ENCODE measurements at places on chromosomes 5 and 9. TPM values are rescaled to one million over a fixed set of nuclear protein-coding genes. Genes with fewer than 3 reads are reported as not detected.

- no peak for DNase-seq
These were observed 232.4 kb downstream of the PCSK1 start for GRCh38 chr5:96200641-96201040.

DNA sequence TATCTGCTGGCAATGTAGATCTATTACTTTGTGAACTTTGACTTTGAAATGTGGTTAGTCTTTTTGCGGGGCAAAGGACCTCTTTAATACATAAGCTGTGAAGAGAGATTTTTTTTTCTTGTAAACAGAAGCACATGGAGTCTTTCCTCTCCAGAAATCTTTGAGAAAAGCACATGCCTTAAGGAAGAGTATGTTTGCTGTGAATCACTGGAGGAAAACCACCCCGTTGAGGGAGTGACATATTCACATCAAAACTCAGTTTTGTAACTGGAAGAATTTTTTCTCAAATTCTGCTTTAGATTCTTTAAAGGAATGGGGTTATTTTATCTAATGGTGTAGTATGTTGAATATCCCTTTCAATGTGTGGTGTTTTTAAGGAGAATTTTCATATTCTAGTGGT is 3.5 kb downstream of the DMRT3 start:
- no peak for DNase-seq

GRCh38 chr9:107919263-107919662 is 429.7 kb upstream of the KLF4 start:
- no peak for DNase-seq

DNA sequence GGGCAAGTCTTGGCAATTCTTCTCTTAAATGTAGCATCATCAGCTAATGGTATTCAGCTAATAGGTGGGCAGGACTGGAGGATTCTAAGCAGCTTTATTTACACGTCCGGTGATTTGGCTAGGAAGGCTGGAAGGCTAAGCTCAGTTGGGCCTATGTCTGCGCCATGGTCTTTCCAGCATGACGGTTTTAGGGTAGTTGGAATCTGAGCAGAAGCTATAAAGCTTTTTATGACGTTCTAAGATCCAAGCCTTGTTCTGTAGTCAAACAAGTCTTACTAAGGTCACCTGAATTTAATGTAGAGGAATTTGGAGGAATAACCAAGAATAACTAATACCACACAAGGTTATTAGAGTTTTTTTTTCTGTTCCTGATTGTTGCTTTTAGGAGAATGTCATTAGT is 66.2 kb downstream of the CDC42SE2 start:
- no peak for DNase-seq

DNA sequence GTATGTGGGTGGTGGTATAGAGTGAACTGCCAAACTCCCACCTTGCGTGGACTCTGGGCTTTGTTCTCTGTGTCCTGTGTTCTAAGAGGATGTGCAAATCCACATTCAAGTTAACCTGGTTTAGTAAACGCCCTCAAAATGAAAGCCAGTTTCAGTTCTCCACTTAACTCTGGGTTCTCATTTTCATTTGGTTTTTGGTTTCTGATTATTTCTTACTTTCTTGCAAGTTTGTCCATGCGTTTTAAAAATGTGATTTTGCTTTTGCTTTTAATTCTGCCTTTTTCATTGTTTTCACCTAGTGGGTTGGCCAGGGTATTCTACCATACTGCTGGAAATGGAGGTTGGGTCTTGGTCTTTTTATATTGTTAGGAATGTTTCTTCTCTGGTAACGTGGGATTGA is 38.2 kb downstream of the GALNT10 start:
- DNase-seq: no peak

- DNase-seq: peak; percentile 60
These were observed 19.1 kb downstream of the TNFSF8 start for GRCh38 chr9:114911167-114911821.

DNA sequence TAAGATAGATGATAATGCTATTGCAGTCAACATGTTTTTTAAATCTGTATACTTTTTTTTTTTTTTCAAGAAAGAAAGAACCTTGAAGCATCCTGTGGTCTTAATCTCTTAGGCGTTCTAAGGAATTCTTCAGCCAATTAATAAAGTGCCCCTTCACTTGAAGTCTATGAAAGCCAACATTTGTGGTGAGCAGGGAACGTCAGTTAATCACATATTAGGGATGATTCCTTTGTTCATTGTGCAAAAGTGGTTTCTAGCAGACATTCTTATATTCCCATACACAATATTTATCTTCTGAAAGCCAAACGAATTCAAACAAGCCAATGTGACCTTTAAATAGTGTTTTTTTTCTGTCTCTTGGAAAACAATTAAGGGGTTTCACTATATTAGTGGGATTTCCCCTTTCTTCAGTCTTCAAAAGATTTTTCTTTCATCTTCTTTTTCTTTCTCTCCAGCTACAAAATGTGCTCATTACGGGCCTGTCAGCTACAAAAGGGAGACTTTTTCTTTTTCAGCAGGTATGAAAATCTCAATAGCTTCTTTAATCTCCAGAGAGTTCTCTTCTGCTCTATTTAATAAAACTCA is 40.1 kb downstream of the TMEM167A start:
- no peak for DNase-seq

DNA sequence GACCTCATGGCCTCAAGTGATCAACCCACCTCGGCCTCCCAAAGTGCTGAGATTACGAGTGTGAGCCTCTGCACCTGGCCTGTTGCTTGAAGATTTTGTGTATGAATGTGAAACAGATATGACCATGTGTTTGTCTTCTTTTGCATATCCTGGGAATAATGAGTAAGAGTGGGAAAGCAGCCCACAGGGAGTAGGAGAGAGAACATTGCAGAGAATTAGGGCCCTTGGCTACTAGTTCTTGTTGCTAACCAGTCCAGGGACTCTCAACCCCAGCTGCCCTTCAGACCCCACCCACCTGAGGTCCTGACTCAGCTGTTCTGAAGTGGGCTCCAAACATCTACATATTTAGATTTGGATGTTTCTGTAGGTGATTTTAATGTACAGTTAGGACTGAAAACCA is 125.5 kb downstream of the MTX3 start:
- no peak for DNase-seq

- DNase-seq: peak; percentile 30
These were observed 5.5 kb downstream of the ARRDC1 start for GRCh38 chr9:137610944-137611343.

CCDC192 gene
- total RNA-seq: not detected

IL3 gene
- not detected for total RNA-seq

IQGAP2 gene
- total RNA-seq: 6.9 TPM

SMIM3 gene
- 47.1 TPM for total RNA-seq
